SW 1271 (cell line): ENCODE measurements at places on chromosomes 5 and 9.

GRCh38 chr5:9540791-9541190 is 5.1 kb downstream of the SEMA5A start:
- no peak for DNase-seq

DNA sequence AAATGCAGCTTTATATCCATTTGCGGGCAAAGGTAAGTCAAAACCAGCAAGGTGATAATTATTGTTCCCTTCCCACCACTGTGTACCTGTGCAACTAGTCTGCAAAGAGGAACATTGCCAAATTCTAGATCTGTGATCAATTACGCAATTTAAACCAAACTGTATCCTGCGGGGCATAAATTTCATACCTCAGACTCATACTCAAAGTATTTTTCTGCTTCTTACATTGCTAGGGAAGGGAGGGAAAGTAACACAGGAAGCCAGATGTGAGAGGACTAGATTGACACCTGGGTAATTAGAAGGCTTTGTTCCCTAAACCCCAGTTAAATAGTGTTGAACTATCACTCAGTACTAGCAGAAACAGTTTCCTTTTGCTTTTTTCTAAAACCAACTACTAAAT is 240.2 kb upstream of the ZNF608 start:
- DNase-seq, result no peak

- DNase-seq, result no peak
Measured at GRCh38 chr9:86783884-86784283, 163.4 kb downstream of the GAS1 start.

- no peak for DNase-seq
Measured at GRCh38 chr5:113608113-113608596, 94.7 kb downstream of the YTHDC2 start.

GRCh38 chr9:86175743-86176456 is 76.5 kb upstream of the GOLM1 start:
- DNase-seq, result no peak

DNA sequence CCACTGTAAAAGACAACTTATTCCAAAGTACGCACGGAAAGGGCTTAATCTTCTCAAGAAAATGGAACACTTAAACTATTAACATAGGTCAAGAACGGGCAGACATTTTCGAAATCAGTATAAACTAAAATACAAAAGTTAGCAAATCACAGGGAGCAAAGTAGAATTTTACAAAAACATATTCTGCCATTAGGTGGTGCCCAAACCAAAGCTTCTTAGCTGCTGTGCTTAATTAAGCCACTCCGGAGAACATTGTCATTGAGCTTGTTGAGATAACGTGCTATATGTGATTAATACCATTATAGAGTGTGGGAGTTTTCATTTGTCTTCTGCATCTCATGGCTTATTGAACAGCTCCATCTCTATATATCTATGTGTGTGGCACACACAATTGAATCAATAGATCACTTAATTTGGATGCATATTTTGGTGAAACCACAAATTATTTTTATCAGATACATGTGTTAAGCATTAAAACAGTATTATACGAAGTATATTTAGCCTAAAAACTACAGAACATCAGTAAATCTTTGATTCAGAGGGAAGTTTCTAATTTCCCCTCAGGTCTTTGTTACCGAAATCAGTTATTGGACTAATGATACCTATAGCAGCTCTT is 23.4 kb downstream of the UBLCP1 start:
- no peak for DNase-seq

DNA sequence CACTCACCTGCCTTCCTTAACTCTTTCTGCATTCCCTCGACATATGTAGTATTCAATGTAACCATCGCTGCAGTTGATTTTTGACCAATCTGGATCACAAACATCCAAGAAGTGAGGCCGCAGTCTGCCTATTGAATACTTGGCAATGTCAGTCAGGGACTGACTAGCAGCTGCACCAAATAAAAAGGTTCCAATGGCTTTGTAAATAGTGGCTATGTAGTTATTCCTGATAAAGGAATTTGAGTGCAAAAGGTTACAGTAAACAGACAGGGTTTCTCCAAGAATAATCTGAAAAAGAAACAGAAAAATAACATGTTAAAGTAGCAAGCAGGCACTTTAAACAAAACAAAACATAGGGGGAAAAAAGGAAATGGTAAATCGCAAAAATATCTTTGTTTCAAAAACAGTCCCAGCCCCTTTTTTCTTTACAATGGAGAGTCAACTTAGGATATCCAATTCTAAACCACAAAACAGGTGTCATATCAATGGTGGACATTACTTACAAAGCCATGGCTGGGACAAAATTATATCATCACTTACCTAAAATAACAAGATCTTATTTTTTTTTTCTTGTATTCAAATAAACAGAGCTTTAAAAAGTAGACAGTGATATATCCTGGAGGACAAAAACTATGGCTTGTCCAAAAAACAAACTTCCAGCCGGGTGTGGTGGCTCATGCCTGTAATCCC is 66.8 kb downstream of the PLPP1 start:
- DNase-seq, result no peak

DNA sequence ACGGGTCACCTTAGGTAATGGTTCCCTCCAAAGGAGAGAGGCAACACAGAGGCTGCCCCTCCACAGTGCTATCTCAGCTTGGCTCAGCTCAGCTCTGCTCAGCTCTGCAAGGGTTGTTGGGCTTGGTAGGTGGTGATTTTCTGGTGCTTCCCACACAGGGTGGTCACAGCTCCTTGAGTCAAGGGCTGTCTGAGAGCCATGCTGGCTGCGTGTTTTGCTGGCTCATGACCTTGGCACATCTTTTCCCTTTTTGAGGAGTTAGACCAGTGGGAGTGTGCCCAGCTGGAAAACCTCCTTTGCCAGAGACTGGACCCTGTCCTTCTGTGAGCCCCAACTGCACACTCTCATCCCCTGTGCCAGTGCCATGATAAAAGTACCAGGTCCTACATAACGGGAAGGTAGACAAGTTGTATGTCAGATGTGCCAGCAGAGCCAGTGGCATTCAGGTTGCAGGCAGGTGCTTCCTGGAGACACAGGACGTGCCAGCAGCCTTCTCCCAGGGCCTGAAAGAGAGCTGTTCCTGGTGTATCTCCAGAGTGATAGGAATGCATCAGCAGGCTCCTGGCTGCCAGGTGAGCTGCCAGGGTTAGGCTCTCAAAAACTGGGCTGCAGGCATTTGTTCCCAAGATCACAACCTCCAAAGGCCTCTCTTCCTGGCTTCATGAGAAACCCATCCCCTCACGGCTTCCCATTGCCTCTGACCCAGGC is 118.6 kb upstream of the CXCL14 start:
- no peak for DNase-seq
